Fibroblast of villous mesenchyme (primary cell): ENCODE measurements at places on chromosomes 12 and 14.

DNA sequence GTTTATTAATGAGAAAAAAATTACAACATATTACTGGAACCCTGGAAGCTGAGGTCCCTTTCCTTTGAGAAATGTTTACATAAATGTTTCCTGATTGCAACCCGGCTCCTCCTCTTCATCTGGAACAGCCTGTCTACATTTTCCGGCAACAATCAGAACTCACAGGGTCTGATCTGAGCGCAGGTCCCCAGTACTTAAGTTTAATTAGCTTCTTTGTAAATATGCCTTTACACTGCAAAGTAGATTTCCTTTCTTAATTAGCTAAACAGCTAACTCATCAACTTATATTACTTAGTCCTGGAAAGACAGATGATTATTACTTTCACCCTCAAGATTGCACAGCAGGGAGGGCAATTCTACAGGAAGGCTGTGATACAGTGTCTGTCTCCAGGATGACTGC, 213.0 kb downstream of the MON2 start:
- DNase-seq, result peak; percentile 41

- DNase-seq, result no peak
Observed at GRCh38 chr12:16260206-16260605, 17.3 kb downstream of the SLC15A5 start.

DNA sequence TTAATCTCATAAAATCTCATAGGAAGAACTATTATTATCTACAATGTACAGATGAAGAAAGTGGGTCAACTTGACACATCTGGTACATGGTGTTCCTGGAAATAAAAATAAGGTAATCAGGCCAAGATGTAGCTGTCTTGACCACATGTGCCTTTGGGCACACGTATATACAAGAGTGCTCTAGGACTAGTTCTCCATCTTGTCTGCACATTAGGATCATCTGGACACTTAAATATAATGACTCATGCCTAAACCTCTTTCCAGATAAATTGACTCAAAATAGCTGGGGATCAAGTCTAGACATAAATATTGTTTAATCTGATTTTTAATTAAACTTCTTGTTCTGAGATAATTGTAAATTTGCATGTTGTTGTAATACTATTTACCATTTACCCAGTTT, 182.6 kb downstream of the CNTN1 start:
- DNase-seq, result no peak

GRCh38 chr14:20219033-20219432, 4.5 kb upstream of the OR11H6 start:
- DNase-seq, result no peak

DNA sequence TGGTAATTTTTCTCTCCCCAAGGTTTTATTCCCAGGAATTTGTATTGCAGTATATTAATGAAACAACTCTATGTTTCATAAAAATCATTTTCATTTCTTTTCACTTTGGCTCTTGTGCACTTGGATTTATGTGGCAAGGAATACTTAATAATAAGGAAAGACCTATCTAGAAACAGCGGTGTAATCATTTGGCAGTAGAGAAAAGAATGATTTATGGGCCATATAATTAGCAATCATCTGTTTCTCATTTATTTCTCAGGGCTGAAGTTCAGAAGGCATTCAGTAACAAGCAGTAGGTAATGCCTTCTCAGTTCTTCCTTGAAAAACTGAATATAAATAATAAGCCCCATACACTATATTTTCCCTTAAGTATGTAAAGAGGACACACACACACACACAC, 172.6 kb downstream of the ANO4 start:
- peak; percentile 16 for DNase-seq

DNA sequence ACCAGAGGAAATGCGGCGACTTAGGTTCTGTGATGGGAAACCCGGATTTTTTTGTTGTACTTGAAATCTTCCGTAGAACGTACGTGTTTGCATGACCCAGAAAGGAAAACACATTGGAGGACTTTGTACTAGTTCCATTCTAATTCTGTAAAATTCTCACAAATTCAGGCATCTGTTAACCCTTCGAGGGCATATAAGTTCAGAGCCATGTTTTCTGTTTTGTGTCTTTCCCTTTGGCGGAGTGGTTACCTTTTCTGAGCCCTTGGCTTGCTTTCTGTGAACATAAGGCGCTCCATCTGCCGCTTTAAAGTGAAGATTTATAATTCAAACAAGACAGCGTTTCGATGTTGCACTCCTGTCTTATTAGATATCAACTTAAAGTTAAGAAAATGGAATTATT, 34.2 kb downstream of the BICD1 start:
- no peak for DNase-seq

DNA sequence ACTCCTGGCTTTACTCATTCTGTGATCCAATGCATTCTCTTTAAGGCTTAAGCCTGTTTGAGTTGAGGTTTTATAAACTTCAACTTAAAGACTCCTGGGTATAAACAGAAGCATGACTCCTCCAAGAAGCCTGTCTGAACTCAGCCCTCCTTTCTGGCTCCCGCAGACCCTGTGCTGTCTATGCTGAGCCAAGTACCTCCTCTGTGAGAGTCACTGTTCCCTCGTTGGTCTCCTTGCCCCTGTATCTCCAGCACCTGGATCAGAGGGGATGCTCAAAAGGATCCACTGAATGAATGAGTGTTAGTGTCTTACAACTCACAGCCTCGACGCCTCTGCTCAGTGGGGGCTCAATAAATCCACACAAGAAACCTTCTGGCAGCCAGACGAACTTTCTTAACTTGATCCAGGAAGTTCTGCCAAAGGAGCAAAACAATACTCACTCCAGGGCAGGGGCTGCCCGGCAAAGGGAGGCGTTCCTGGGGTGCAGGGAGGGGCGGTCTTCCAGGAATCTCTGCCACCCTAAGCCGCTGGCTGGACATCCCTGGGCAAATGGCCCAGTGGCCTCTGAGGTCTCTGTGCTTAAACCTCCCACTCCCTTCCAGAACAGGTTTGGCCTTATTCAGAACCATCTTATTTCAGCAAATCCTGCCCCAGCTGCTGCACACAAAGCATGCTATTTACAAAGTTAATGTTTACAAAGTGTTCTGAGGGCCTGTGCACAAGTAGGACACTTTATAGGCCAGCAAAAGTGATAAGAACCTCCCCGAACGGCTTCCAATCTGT, 32.9 kb downstream of the MAP1LC3B2 start:
- DNase-seq, result peak; percentile 69

GRCh38 chr12:22415342-22416309, 81.1 kb upstream of the ST8SIA1 start:
- DNase-seq, result peak; percentile 41

GRCh38 chr12:2944401-2945047, 14.7 kb upstream of the TEAD4 start:
- peak; percentile 46 for DNase-seq

DNA sequence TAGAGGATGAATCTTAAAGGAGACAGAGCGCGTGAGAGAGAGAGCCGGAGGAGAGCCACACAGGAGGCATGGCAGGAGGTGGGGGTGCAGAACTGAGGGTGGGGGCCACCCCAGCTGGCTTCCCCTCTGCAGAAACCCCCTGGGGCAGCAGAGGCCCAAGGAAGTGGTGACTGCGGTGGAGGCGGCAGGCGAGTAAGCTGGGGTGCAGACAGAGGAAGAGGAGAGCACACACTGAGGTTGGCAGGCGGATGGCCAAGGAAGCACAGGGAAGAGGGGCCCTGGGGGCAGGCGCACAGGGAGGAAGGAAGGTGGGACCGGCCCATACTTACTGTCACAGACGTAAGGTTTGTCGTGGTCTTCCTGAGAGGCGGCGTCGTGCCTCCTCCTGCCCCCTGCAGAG, 179.8 kb downstream of the DPF3 start:
- no peak for DNase-seq
